Fibroblast of skin of back (primary cell): ENCODE measurements at places on chromosomes 5 and 9.
A peak's percentile ranks its signal among the peaks of the same experiment; 100 is the strongest.

GRCh38 chr5:44795496-44795895, 13.3 kb upstream of the MRPS30 start:
- DNase-seq: no peak

DNA sequence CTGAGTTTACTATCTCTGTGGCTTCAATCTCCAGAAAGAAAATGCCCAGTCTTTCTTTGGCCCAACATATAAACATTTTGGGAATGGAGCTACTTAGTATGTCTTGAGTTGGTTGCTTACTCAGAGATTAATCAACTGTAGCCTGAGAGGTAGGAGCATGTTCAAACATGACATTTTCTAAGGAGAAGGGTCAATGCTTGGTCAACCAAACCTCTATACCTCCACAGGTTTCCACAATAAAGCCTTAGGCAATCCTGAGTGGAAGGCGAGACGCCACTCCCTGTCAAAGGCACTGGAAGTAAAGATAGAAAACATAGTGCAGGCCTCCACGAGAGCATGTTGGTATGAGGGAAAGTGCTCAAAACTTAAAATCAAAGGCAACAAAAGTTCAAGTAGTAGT, 411.4 kb downstream of the KCTD16 start:
- no peak for DNase-seq

DNA sequence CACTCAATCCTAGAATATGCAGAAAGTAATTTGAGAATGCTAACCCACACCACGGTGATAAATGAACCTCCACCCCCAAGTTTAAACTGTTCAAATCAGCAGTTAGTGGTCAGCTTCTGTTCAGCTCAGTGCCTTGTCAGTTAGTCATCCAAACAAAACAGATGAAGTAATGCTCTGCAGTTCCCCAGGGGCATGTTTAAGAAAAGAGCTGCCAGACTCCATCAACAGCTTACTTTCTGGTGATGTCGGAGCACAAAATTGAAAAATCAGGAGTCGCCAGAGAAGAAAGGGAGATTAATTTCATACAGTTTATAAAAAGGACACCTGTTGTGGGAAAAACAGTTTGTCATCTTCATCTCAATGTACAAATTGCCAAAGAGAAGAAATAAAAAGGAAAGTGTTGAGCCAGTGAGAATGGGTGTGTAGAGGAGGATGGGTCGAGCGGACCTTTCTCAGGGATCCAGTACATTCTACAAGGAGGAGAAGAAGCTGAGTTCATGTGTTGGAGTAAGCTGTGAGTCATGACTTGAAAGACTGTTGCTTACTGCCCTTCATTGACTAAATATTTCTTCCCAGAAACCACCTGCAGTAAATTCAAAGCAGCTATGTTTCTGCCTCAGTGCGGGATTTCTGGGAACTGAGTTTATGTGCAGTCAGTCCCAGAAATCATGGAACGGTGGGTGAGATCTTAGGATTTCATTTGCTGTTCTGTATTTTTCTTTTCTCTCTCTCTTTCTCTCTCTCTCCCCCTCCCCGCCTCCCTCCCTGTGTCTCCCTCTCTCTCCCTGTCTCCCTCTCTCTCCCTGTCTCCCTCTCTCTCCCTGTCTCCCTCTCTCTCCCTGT, 13.7 kb downstream of the TRIO start:
- DNase-seq: peak; percentile 99

GRCh38 chr9:120837921-120838320, 4.8 kb downstream of the PSMD5 start:
- DNase-seq: no peak

DNA sequence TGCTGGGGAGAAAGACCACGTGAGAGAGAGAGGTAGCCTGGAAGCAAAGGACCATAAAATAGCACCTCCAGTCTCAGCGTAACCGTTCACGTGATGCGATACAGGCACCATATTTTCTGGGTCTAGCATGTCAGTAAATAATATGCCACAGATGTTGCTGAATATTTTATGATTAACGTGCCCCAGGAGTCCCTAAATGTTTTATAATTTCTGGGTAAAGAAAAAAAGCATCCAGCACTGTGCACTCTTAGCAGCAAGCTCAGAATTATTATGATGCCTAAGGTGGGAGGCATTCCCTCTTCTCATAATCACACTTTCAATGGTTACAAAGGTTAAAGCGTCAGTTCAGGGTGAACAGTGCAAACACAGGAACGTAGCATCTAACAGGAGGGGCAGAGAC, 121.8 kb downstream of the CAVIN4 start:
- no peak for DNase-seq

DNA sequence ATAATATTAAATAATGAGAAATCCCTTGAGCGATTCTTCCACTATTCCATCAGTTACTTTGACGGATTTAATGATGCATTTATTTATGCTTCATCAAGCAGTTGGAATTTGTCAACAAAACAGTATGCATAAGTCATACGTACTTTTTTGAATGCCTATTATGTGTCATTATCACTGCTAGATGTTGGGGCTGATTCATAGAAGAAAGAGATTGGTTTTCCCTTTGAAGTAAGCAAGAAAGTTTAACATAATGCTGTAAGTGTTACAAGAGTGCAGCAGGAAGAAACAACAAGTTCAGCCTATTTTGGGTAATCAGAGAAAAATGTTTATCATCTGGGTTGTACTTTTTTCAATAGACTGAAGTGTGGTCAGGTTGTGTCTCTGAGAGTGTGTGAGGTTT, 121.2 kb upstream of the RANBP3L start:
- DNase-seq: peak; percentile 27

GRCh38 chr5:121987685-121988073, 25.9 kb downstream of the SRFBP1 start:
- peak; percentile 2 for DNase-seq

GRCh38 chr5:98503616-98504015, 269.8 kb upstream of the RGMB start:
- DNase-seq: no peak

- no peak for DNase-seq
Measured at GRCh38 chr9:91844701-91845291, 105.2 kb downstream of the ROR2 start.

- DNase-seq: no peak
Measured at GRCh38 chr9:131398204-131398603, 4.3 kb downstream of the PRRC2B start.

DNA sequence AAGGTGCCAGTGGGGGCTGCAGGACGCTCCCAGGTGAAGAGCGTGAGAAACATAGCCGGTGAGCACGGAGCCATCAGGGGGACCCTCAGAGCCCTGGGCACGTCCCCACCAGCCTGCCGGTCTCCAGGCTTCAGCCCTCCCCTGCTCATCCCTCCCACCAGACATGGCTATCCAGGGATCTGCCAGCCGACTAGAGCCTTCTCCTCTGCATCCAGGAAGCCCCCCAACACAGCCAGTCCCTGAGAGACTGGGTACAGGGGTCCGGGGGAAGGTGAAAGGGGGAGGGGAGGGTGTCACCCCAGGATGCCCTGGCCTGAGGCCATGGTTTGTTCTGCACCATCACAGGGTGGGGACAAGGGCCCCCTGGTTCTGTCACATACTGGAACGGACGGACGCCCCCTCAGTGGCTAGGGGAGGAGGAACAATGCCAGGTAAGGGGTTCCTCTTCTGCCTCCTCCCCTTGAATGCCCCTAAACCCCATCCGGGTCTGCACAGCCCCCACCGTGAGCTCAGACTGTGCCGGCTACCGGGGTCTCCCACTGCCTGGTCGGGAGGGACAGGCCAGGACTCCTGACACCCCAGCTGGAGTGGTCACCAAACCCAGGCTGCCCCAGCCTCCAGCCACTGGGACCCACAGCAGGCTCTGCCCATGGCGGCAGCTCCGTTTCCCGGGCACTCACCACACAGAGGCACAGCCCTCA, 34.3 kb downstream of the NACC2 start:
- no peak for DNase-seq

- DNase-seq: no peak
Measured at GRCh38 chr9:89922099-89922498, 317.3 kb downstream of the GADD45G start.

GRCh38 chr9:93910598-93910997, 44.6 kb downstream of the BARX1 start:
- no peak for DNase-seq

DNA sequence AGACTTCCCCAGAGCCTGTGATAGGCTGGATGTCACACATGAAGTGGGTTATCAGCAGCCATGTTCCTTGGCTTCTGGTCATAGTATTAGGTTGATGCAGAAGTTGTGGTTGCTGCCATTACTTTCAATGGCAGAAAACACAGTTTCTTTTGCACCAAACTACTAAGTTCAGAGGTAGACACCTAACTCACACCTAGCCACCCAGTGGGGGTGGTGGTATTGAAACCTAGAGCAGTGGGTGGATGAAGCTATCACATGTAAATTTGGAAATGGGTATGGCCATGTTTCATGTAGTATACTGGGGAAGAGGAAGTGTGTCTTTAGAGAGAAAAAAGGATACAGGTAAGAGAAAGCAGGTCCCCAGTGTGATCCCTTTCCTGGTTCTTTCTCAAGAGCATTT, 347.9 kb upstream of the SEMA6A start:
- DNase-seq: no peak

DNA sequence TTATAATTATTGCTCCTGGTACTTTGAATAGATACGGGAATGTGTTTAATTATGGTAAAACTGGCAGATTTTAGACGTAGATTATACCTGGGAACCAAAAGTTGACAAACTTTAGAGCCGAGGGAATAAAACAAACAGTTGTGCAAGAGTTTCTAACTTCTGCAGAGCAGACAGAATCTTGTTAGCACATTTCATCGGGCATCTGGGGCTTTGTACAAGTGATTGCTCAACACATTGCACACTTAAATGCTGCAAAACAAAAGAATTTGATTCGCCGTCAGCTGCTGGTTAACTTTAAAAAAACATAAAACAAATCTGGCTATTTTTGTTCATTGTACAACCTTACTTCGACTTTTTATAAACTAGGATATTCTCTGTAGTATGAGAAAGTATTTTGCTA, 398.1 kb downstream of the MAN2A1 start:
- DNase-seq: no peak

- no peak for DNase-seq
Measured at GRCh38 chr9:82275258-82275927, 286.8 kb downstream of the SPATA31D1 start.

DNA sequence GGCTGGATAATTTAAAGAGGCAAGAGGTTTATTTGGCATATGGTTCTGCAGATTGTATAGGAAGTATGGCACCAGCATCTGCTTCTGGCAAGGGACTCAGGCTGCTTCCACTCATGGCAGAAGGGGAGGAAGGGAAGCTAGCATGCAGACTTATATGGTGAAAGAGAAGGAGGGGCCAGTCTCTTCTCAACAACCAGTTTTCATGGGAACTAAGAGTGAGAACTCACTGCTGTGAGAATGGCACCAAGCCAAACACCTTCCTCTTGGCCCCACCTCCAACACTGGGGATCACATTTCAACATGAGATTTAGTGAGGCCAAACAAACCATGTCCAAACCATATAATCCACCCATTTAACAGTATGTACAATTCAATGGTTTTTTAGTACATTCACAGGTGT, 113.3 kb upstream of the SHB start:
- DNase-seq: no peak

- DNase-seq: no peak
Measured at GRCh38 chr9:83153030-83153429, 90.1 kb upstream of the RASEF start.

DNA sequence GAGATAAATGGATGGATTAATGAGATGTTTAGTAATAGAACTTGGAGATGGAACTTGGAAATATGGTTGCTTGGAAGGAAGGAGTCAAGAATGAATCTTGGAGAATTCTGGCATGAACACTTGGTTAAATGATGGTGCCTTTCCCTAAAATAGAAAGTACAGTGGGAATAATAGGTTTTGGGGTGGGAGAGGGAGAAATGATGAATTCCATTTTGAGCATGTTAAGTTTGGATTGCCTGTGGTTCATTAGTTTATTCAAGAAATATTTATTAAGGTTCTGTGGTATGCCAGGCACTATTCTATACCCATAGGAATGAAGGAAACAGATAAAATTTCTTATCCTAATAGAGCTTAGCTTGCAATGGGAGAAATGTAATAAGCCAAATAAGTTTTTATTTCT, 58.4 kb downstream of the PBX3 start:
- peak; percentile 37 for DNase-seq

- DNase-seq: no peak
Measured at GRCh38 chr5:107532916-107533315, 137.8 kb downstream of the EFNA5 start.

- DNase-seq: no peak
Measured at GRCh38 chr9:75570538-75570937, 319.9 kb upstream of the PCSK5 start.

GRCh38 chr5:119049824-119050449, 20.9 kb upstream of the DMXL1 start:
- peak; percentile 65 for DNase-seq

DNA sequence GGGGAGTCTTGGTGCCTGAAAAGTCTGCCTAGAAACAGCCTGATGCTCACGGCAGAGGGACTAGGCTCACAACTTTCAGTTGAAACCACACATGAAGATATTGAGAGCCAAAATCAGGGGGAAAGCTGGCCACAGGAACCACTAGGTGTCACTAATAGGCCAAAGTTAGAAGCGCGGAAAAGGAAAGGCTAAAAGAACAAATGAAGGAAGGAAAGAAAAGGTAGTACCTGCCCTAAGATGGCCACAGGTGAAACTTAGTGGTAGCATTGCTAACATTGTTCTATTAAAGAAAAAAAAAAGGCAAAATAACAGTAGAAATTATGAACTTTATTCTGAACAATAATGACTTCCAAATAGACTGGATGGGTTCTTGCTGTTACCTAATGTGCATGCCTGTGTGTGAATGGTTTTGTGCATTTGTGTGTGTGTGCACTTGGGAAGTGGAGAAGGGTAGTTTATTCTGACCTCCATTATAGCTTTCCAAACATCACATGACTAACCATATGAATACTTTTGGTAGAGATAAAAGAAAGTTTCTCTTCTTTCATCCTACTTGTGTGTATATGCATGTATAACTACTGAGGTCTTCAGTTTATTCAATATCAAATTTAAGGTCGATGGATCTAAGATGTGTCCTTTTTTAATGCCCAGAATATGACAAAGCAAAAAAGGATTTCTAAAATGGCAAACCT, 2.1 kb upstream of the RFESD start:
- peak; percentile 58 for DNase-seq

GRCh38 chr5:101637599-101637998, 658.5 kb downstream of the SLCO4C1 start:
- no peak for DNase-seq

- DNase-seq: no peak
Measured at GRCh38 chr5:143564417-143564816, 160.9 kb upstream of the NR3C1 start.

DNA sequence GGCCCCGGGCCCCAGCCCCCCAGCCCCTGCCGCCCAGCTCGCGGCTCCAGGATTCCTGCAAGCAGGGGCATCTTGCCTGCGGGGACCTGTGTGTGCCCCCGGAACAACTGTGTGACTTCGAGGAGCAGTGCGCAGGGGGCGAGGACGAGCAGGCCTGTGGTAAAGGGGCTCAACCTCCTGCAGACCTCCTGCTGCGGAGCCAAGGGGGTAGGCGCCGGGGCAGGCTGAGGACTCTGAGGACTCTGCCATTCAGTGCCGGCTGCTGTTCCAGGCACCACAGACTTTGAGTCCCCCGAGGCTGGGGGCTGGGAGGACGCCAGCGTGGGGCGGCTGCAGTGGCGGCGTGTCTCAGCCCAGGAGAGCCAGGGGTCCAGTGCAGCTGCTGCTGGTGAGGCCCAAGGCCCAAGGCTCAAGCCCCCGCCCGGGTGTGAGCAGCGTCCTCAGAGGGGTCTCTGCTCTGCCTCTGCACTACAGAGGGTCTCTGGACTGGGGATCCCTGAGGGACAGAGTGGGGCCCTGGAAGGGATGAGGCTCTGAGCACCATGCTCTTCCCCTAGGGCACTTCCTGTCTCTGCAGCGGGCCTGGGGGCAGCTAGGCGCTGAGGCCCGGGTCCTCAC, 3.4 kb downstream of the MAMDC4 start:
- no peak for DNase-seq

- DNase-seq: peak; percentile 23
Measured at GRCh38 chr9:21741151-21741550, 61.3 kb upstream of the MTAP start.

GRCh38 chr5:146027751-146028150, 77.6 kb downstream of the PLAC8L1 start:
- DNase-seq: no peak
